ENCODE measurements at places on chromosomes 4 and X. TPM values are rescaled to one million over a fixed set of nuclear protein-coding genes. Genes with fewer than 3 reads are reported as not detected.

- DNase-seq: no peak
These were observed 1.9 kb downstream of the BCORL1 start for GRCh38 chrX:129984111-129984958.

- no peak for DNase-seq
These were observed 227.7 kb upstream of the GPRIN3 start for GRCh38 chr4:89535251-89535650.

DNA sequence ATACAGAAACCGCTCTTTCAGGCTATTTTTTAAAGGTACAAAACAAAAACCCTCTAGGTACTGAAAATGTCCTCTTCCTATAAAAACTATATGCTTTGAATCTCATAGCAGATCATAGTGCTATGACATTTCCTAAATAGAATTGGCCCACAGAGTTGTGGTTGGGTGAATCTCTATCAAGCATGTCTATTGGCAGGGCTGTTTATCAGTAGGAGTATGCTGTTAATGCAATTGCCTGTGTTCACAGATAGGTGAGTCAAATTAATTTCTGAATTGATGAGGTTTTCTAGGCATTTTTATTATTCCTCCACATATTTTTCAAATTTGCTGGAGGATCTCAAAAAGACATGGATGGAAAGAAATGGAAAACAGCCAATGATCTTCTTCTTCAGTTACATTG lies 73.9 kb downstream of the QRFPR start:
- no peak for DNase-seq

GRCh38 chrX:31132821-31133241 lies 61.0 kb upstream of the FTHL17 start:
- no peak for DNase-seq

DNA sequence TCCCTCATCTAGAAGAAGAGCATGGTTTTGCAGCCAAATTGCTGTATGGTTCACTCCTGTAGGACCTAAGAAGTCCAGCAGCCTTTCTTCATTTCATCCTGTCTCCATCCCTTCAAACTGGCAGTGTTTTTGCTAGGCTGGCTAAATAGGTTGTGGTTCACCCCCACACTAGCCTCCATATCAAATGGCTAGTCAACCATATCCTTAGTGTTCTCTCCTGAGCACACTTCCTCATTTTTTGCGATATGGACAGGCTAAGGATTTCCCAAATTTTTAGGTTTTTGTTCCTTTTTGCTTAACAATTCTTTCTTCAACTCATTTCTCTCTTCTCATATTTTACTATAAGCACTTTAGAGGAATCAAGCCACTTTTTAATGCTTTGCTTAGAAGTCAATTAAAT lies 98.8 kb upstream of the NOCT start:
- DNase-seq: no peak

GRCh38 chr4:101122019-101122418 lies 225.3 kb downstream of the PPP3CA start:
- DNase-seq: no peak

GRCh38 chrX:85454295-85454694 lies 74.8 kb upstream of the POF1B start:
- DNase-seq: no peak

DNA sequence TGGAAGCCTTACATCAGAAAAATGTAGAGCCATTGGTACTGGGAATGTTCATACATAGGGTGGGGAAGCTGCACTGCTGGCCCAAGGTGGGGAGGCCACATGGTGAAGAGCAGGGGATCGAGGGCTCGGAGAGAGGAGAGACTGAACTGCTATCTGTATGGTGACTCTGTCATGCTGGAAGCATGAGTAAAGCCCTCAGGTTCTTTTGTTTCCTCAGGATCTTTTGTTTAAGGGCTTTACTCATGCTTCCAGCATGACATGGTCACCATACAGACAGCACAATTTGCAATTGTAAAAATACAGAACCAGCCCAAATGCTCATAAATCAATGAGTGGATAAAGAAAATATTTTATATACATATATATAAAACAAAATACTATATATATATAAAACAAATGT lies 78.4 kb downstream of the KLF8 start:
- DNase-seq: no peak

GRCh38 chr4:15368856-15369255 lies 59.0 kb upstream of the C1QTNF7 start:
- DNase-seq: no peak

DNA sequence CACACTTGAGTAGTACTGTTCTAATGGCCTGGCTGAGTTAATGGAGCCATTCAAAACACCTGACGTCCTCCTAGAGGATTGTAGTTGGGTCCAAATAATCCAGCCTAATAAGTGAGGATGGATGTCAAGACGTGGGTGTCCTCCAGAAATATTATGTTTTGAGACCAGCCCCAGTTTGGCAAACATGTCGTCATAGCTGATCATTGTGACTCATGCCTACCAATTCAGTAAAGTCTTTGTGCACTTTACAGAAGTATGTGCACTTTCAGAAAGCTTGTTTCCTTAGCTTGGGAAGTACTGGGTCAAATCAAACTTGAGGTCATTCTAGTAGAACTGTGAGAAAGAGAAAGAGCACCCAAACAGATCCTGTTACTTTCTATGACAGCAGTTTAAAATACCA lies 37.6 kb upstream of the GLRA2 start:
- DNase-seq: no peak

DNA sequence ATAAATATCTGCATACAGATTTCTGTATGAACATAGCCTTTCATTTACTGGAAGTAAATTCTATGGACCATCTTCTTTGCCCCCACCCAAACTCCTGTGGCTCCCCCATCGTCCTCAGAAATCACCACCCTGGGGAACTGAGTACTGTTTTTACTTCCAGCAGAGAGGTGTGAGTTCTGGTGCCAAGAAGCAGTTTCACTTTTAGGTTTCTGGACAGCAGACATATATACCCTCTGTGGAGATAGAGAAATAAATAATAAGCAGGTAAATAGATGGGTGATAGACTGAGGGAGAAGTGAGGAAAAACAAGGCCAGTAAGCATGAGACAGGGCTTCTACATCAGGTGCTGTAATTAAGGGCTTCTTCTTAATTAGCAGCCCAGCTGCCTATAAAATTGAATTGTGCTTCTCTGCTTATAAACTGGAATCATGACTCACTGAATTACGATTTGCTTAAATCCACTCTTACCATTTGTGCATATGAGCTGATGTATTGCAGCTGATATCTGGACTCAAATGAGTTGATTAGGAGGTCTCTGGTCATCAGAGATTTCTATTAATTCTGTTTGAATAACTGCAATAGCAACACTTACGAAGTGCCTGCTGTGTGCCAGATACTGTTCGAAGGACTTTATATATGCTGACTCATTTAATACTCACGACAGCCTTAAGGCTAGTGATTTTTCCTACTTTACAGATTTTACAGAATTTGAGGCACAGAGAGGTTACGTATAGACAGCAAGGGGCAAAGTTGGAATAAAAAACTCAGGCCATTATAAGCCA lies 60.8 kb upstream of the DHX15 start:
- no peak for DNase-seq

DNA sequence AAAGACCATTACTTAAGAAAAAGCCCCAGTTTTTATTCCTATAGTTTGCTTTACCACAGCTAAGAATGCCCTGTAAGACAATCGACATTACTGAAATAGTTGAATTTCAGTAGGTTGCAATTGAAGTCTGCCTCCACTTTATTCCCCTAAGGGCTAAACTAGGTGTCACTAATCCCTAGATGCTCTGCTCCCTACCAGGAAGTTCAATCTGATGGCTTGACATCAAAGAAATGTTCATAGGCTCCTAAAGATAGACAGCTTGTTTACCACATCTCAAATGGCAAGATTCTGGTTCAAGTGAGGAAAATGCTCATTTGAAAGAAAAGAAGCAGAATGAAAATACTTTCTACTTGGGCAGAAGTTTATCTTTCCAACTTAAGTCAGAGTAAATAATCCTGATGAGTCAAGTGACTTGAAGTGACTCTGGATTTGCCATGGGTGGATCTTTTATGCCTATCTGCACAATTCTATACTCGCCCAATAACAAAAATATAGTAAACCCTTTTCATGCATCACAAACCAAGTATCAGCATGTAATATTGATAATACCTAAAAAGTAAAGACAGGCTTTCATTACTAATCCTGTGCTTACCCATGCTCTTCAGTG lies 117.2 kb downstream of the SH3RF1 start:
- DNase-seq: no peak

GRCh38 chr4:176774852-176775251 lies 17.9 kb downstream of the VEGFC start:
- no peak for DNase-seq

Gene MXRA5
- 7.4 TPM for total RNA-seq

Gene MBNL3
- 12.0 TPM for total RNA-seq

Gene PABPC1L2B
- total RNA-seq: not detected

Gene NUP62CL
- total RNA-seq: 10.8 TPM

Gene TAF1
- 67.9 TPM for total RNA-seq

All from prostate gland (tissue), 2 donors.